Stimulated activated CD4-positive, alpha-beta T cell treated with anti-CD3 and anti-CD28 coated beads, Interleukin-1b, Interleukin-23, amount 100 ng/mL, for 48 hours (primary cell): ENCODE measurements at places on chromosomes 1 and 21.

- no peak for DNase-seq
These were observed 48.7 kb downstream of the TNN start for GRCh38 chr1:175116210-175116798.

GRCh38 chr1:203324105-203325025 lies 19.0 kb downstream of the BTG2 start:
- DNase-seq = peak; percentile 40

DNA sequence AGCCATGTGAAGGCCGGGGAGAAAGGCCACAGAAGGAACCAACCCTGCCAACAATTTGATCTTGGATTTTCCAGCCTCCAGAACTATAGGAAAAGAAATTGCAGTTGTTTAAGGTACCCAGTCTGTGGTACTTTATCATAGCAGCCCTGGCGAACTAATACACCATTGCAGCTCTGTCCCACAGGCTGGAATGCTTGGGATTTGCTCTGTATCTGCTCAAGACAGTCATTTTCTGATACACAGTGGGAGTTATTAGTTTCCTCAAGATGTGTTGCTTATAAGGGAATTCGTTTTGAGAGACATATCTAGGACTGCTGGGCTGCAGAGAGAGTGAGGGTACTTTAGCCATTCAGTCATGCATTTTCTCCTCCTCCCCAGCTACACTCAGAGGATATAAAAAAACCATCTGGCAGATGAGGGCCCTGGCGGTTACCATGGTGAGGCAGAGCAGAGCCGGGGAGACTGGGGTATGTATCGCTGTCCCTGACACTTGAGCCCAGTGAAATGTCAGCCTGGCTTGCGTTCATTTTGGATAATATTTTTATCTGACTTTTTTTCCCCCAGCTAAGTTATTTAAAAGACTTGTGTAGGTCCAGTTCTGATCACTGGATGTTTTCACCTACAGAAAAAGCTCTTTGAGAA lies 104.6 kb downstream of the DIRAS3 start:
- no peak for DNase-seq

- no peak for DNase-seq
These were observed 11.8 kb upstream of the RAP1GAP start for GRCh38 chr1:21680918-21681317.

- DNase-seq = no peak
These were observed 14.4 kb upstream of the SAMSN1 start for GRCh38 chr21:14560555-14560954.

- no peak for DNase-seq
These were observed 11.4 kb downstream of the SLC1A7 start for GRCh38 chr1:53130878-53131589.

DNA sequence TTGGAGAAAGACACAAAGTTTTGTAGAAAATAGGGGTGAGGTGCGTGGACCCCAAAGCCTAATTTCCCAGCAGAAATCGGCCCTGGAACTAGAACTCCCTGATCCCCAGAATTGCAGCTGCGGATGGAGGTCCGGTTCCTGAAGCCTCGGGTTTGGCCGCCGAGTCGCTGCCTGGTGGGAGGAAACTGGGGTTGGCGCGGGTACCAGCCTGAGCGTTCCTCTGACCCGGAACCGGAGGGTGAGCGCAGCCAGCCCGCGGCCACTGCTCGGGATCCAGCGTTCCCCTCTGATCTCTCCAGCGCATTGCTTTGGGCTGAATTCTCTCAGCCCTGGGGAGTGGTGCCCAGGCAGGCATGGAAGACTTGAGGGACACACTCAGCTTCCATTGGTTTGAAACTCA lies 1.6 kb downstream of the ST6GALNAC5 start:
- no peak for DNase-seq

GRCh38 chr21:42739061-42739931 lies 85.9 kb downstream of the PDE9A start:
- DNase-seq = no peak

DNA sequence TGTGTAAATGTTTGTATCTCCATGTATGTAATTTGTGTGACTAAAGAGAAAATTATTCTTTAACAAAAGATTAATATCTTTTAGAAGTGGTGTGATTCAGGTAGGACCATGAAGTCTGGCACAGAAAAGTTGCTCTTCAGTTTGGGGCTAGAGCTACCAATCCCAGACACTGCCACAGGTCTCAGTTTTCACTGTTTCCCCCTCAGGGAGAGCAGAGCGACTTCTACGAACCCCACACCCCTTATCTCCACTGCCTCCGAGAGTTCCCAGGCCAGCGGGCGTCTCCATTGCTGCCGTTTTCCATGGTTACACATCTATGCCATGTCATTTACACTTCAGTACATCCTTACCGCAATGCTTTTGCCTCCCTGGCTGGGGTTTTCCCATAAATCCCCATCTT lies 93.0 kb upstream of the SMYD2 start:
- no peak for DNase-seq

DNA sequence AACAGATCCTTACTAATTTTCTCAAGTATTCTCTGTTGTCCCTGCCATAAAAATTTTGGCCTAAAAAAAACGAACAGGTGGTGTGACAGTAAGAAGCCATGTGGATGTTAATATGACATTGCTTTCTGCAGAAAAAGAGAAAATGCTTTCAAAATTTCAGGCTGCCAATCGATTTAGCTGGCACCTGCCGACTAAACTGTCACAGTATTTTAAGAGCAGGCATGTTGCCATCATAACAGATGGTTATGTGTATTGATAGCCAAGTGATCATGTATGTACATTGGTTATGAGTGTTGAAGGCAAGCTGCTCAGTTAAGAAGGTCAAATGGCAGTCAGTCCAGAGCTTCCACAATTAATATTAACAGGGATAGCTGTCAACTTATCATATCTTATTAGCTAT lies 1017.0 kb downstream of the MRPL39 start:
- no peak for DNase-seq

DNA sequence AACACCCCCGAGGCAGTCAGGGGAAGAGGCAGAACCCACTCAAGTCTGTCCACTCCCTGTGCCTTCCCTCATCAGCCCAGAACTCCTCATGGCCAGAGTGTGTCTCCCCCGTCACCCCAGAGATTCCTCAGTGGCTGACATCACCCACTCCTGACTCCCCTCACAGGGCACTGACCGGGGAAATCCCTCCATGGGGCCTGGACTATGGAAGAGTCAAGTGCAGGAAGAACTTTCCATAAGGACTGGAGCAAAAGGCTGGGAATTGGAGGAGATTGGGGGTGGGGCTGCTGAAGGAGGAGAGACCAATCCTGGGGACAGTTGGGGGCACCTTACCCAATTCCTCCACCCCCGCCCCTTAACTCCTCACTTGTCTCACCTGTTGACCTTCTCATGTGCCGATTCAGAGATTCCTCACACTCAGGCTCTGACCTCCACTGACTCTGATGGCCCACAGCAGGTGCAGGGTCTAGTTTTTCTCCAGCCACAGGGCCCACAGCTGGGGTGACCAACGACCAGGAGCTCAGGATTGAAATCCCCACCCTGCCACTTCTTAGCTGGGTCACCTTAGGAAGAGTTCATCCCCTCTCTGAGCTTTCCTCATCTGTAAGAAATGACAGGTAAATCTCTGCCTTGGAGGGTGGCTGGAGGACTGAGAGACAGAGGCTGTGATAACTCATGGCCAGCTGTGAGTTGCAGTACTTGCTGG lies 481 bp upstream of the EXTL1 start:
- no peak for DNase-seq

DNA sequence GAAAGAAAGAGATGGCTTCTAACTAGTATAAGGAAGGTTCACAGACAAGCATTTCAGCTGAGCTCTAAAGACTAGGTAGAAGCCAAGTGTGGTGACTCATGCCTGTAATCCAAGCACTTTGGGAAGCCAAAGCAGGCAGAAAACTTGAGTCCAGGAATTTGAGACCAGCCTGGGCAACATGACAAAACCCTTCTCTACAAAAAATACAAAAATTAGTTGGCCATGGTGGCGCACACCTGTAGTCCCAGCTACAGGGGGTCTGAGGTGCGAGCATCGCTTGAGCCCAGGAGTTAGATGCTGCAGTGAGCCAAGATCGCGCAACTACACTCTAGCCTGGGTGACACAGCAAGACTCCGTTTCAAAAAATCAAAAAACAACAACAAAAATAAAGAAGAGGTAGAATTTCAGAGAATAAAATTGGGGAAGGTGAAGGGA lies 27.8 kb downstream of the FBXO42 start:
- no peak for DNase-seq

GRCh38 chr1:183443466-183443865 lies 25.3 kb upstream of the NMNAT2 start:
- DNase-seq = no peak

- no peak for DNase-seq
These were observed 10.9 kb upstream of the IFI16 start for GRCh38 chr1:158998781-158999161.

DNA sequence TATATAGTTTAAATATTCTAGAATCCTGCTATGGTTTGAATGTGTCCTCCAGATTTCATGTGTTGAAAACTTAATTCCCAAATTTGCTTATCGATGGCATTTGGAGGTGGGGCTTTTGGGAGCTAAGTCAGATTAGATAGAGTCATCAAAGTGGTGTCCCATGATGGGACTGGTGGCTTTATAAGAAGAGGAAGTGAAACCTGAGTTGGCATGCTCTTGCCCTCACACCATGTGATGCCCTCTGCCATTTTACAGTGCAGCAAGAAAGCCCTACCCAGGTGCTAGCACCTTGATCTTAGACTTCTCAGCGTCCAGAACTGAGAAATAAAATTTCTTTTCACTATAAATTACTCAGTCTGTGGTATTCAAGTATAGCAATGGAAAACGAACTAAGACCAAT lies 111.3 kb downstream of the TGFB2 start:
- no peak for DNase-seq

- no peak for DNase-seq
These were observed 3.4 kb downstream of the BMP8A start for GRCh38 chr1:39494671-39495410.

- no peak for DNase-seq
These were observed 12.7 kb upstream of the MX2 start for GRCh38 chr21:41349126-41349525.

DNA sequence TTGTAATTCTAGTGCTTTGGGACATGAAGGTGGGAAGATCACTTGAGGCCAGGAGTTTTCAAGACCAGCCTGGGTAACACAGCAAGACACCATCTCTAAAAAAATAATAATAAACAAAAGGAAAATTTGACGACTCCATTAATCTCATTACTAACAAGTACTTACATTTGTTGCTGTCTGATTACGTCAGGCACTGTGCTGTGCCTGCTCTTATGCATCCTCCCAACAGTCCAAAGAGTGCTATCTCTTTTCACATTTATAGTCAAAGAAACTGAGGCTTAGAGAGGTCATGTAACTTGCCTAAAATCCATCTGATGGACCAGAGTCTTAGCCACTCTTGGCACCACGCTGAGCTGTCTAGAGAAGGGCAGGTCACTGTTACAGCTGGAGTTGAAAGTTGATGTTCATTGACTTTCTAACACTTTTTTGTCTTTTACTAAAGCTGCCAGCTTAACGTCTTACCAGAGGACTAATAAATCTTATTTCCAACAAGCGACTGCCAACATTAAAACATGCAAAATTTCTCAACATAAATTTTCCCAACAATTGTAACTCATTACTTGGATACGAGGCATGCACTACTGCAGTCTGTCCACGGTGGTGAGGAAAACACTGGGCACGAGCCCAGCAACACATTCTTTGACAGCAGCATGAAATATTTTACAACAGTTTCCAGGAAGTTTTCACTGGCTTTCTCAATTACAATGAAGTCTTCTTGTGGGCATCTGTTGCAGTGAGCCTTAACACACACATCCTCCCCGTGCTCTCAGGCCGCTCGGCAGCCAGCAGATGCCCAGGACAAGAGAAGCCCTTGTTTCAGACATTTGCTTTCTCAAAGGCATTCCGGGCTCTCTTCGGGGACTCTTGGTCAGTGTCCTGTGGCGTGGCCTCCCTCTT lies 262.9 kb upstream of the PROX1 start:
- no peak for DNase-seq

DNA sequence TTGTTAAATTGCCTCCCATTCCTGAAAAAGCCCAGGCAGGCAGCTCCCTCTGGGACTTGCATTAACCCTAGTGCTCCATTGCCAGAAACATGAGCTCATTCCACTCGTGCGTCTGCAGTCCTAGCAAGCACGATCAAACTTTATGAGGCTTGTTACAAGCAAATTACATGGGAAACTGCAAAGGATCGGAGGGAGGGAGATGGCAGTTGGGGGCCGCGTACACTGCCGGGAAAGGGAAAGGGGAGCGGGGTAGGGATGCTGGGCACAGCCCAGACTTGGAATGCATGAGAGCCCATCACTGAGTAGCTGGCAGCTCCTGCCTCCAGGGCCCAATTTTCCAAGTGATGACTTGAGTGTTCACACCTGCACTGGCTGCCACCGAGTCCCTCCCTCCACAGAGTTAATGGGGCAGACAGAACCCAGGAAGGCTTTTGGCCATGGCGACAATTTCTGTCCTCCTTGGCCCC lies 169.9 kb downstream of the BRINP2 start:
- DNase-seq = no peak

GRCh38 chr1:44377925-44378784 lies 23.1 kb upstream of the ERI3 start:
- peak; percentile 37 for DNase-seq

DNA sequence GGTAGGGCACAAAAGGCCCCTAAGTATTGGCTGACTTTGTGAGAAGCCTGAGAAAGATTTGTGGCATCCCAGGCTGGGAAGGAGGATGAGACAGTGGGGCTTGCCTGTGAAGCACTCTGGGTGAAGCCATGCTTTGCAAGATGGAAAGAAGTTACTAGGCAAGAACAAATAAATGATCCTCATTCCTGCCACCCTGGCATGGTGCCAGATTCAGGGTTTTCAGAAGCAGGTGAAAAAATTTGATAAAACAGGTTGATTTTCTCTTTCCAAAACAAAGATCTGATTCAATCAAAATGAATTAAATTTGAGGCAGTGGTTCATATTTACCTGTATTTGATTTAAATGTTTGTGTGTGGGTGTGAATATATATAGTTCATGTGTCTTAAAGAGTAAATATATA lies 386.9 kb upstream of the PROX1 start:
- DNase-seq = no peak

- DNase-seq = no peak
These were observed 111.3 kb upstream of the SAMSN1 start for GRCh38 chr21:14657241-14658008.

DNA sequence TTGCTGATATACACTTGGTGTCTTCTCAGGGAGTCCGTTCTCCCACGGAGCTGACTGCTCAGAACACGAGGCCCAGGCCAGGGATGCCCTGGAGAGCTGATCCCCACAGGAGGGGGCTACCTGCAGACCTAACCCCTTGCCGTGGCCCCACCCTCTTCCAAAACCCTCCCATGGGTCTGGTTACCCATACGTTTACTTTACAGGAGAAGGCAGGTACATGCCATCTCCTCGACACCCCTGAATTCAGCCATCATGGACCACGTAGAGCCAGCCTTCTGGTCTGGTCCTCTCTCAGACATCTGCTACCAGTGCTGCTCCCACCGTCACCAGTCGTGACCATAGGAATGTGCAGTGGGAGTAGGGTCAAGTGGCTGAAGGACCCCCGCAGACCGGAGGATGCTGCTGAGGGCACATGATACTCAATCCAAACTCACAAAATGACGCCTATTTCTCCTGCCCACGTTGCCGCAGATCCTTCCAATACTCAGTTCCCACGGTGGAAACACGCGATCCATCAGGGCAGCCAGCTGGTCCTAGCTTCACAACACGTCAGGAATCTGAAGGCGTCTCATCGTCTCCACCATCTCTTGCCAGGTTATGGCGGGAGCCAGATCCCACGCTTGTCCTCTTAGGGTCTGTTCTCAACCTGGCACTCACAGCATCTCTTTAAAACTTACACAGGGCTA lies 26.7 kb downstream of the PGBD5 start:
- DNase-seq = no peak

- DNase-seq = no peak
These were observed 35.1 kb downstream of the TMEM51 start for GRCh38 chr1:15188678-15189077.

- DNase-seq = no peak
These were observed 128.2 kb downstream of the ATG4C start for GRCh38 chr1:62912028-62912638.
